ENCODE measurements at places on chromosomes 1 and 21. TPM values are rescaled to one million over a fixed set of nuclear protein-coding genes. Genes with fewer than 3 reads are reported as not detected.

DNA sequence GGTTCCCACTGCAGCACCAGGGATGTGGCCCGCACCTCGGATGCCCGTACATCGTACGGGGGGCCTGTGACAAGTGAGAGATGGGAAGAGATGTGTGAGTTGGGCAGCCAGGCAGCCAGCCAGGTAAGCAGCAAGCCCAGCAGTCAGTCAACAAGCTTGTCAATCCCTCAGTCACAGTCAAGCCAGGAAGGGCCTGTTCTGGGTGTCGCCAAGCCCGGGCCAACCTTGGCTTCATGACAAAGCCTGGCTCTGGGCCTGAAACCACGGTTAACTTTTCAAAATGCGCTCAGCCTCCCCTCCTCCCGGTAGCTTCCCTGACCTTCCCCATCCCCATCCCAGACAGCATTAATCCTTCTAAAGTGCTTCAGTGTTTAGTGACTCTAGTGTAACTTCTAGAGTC, 31.8 kb downstream of the MYOM3 start:
- no peak for DNase-seq
- H3K4me1 ChIP-seq = peaks cover 16% of the 10 kb centered on the region
- no peaks in the 10 kb centered on the region for H3K36me3 ChIP-seq
- H3K27ac ChIP-seq = no peak overlapping the region
- no peaks in the 10 kb centered on the region for H3K27me3 ChIP-seq

The NHLH1 gene
- 0.70 TPM for total RNA-seq

The ERVH48-1 gene
- total RNA-seq = 26.6 TPM

DNA sequence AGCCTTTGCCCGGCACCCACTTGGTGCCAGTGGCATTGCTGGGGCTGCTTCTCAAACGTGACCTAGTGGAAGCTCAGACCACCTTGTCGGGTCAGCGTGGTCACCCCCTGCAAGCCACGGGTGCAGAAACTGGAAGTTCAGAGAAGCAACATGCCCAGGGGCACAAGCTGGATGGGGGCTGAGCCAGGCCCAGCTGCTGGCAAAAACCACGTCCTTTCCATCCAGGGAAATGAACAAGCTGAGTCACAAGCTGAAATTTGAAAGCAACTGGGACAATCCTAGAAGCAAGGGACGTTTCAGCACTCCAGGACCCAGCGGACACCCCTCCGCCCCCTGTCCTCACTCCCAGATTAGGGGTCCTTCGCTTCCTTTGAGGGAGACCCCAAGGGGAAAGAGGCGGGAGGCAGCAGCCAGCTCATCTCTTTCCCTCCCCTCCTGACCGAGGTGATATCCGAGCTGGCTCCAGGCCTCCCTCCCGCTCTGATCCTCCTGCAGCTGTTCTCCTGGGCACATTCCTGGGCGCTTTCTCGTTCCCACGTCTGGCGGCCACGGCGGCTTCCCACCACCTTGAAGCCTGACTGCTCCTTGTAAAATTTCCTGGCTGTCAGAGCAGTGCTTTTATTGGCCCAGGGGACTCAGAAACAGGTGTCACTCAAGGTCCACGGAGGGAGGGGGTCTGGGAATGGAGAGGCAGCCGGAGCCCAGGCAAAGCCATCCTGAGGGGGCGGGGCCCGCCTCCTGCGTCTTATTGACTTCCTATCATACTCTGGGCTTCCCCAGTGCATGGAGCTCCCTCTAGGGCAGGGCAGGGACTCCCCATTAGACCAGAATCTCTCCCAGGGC, 62.8 kb downstream of the PAX7 start:
- no peaks in the 10 kb centered on the region for H3K36me3 ChIP-seq
- 0 out of 2 replicates have a peak overlapping the region, but pooled peaks have one; percentile 41 for H3K27ac ChIP-seq
- H3K4me3 ChIP-seq = peak overlapping the region; percentile 69
- H3K27me3 ChIP-seq = peaks cover 33% of the 10 kb centered on the region

- no peak overlapping the region for H3K4me3 ChIP-seq
- no peak overlapping the region for H3K27ac ChIP-seq
- H3K36me3 ChIP-seq = no peaks in the 10 kb centered on the region
- H3K4me1 ChIP-seq = no peaks in the 10 kb centered on the region
- no peaks in the 10 kb centered on the region for H3K27me3 ChIP-seq
These were observed 138.1 kb downstream of the TPR start for GRCh38 chr1:186236921-186237320.

All from WTC11 (cell line).